CD4-positive, alpha-beta T cell treated with Interferon gamma for 1 hour (primary cell): ENCODE measurements at places on chromosomes 2 and 18.

DNA sequence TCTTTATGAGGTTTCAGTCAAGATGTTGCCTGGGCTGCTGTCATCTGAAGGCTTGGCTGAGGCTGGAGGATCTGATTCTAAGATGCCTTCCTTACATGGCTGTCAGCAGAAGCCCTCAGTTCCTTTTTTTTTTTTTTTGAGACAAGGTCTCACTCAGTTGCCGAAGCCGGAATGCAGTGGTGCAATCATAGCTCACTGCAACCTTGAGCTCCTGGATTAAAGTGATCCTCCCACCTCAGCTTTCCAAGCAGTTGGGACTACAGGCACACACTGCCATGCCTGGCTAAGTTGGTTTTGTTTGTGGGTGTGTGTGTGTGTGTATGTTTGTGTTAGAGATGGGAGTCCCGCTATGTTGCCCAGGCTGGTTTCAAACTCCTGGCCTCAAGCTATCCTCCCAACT lies 13.1 kb upstream of the SLC35F5 start:
- DNase-seq = no peak

DNA sequence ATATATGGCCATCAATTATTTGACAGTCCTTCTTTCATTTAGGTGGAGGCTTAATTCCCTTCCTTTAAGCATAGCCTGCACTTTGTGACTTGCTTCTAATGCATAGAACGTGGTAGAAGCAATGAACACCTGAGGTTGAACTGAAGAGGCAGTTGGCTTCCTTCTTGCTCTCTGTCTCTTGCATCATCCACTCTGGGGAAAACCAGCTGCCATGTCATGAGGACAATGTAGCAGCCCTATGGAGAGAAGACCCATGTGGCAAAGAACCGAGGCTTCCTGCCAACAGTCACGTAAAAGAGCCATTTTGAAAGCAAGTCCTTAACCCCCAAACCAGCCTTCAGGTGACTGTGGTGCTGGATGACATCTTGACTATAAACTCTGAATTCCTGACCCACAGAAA lies 46.8 kb downstream of the ATOH8 start:
- DNase-seq = no peak

GRCh38 chr2:170503563-170503962 lies 211.6 kb upstream of the SP5 start:
- DNase-seq = no peak

DNA sequence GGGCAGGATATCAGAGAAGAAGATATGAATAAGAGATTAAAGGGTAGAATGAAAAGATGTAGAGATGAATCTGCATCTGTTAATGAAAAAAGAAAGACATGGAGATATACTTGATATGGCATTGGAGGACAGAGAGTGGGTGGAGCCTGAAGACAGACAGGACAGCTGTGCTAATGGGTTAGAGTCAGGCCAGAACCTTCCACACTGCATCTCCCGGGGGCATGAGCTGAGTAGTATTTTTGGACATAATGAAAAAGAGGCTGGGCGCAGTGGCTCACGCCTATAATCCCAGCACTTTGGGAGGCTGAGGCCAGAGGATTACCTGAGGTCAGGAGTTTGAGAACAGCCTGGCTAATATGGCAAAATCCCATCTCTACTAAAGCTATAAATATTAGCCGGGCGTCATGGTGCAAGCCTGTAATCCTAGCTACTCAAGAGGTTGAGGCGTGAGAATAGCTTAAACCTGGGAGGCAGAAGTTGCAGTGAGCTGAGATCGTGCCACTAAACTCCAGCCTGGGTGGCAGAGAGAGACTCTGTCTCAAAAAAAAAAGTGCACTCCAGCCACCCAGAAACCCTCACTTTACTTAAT lies 11.4 kb downstream of the FLACC1 start:
- no peak for DNase-seq

DNA sequence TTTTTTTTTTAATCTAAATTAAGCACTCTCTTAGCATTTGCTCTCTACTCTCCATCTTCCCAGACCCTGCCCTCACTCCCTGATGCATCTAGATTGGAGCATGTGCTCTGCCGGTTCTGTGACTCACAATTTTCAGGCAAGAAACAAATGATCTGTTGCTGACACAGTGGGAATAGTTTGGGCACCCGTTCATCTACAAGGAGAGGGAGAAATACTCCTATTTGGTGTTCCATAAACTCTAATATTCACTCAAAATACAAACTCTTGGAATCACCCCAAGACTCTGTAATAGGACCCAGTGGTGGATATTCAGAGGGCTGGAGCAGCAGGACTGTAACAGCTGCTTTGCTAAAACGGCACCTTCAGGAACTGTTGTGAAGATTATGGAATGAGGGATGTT lies 37.1 kb upstream of the LINC00305 start:
- no peak for DNase-seq

GRCh38 chr18:26617151-26617554 lies 68.8 kb upstream of the KCTD1 start:
- no peak for DNase-seq

GRCh38 chr2:143718745-143719144 lies 589.5 kb downstream of the ARHGAP15 start:
- DNase-seq = no peak

DNA sequence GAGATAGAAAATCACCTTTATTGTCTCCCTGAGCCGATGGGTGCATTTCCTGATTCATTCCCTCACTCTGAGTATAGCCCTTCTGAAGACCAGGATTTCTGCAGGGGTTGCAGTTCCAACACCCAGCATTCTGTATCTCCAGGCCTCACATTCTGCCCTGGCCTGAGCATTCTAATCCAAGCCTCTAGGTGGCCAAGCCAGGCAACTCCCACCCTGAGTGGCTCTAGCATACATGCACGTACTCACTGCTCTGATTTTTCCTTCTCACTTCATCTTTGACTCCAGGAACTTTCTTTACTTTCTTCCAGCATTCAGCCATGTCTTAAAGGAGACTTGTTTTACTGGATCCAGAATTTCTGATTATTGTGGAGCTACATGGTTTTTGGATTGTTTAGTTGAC lies 100.7 kb upstream of the STK39 start:
- no peak for DNase-seq

DNA sequence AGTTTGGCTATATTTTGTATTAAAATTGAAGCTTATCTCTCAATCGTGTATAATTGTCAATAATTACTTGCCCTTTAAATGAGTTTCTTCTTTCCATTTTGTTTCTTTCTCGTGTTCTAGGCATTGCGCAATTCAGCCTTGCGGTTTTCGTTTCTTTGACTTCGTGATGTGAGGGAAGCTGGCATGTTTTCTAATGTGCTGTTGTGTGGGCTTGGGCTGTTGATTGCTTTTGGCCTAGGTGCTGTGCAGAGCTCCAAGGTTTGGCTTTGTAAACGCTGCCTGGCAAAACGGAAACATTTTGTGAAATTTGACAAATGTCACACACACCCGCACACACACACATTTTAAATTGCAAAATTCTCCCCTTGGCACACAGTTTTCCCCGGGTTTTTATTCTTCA lies 242.6 kb upstream of the TCF4 start:
- DNase-seq = no peak
